HCEC 1CT (cell line): ENCODE measurements at places on chromosomes 11 and 22.

DNA sequence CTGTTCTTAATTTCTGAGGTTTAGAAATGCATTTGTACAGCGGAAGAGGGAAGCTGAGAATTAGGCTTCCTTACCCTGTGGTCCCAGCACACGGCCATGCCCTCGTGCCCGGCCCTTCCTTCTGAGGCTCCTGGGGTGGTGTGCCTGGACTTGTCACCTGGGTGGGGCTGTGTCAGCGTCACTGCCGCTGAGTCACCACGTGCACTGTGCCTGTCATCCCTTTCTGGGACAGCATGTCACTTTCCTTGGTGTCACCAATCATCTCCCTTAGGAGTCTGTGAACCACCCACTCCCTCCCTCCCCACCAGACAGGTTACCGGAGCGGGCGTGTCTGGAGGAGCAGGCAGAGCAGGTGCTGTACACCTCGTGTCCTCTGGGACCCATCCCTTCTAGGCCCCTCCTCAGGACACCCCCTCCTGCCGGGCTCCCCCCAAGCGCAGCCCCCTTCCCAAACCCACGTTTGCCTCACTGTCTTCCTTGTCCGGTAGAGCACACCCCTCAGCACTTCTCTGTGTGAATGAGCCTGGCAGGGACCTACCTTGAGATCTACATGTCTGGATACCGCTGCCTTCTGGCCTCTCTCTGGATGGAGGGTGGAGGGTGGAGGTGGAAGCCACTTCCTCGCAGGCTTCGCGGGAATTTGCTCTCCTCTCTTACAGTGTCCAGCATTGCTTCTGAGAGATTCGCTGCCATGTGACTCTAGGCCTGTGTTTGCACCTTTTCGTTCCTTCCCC, 367.6 kb downstream of the TBC1D22A start:
- DNase-seq, result no peak

DNA sequence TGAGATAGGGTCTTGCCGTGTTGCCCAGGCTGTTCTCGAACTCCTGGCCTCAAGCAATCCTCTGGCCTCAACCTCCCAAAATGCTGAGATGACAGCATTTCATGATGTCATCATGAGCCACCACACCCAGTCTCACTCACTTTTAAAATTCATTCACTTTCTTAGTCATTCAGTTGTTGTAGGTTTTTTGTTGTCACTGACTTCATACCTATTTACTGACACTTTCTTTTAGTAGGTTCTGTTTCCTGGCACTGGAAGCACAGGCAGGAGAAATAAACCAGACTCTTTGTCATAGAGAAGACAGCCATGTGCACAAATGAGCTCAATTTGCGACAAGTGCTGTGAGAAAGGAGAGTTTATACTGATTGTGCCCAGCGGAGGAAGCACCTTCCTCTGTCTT, 10.5 kb downstream of the ART5 start:
- no peak for DNase-seq

- peak; percentile 82 for DNase-seq
These were observed 24.5 kb downstream of the ASCC2 start for GRCh38 chr22:29813563-29813962.

DNA sequence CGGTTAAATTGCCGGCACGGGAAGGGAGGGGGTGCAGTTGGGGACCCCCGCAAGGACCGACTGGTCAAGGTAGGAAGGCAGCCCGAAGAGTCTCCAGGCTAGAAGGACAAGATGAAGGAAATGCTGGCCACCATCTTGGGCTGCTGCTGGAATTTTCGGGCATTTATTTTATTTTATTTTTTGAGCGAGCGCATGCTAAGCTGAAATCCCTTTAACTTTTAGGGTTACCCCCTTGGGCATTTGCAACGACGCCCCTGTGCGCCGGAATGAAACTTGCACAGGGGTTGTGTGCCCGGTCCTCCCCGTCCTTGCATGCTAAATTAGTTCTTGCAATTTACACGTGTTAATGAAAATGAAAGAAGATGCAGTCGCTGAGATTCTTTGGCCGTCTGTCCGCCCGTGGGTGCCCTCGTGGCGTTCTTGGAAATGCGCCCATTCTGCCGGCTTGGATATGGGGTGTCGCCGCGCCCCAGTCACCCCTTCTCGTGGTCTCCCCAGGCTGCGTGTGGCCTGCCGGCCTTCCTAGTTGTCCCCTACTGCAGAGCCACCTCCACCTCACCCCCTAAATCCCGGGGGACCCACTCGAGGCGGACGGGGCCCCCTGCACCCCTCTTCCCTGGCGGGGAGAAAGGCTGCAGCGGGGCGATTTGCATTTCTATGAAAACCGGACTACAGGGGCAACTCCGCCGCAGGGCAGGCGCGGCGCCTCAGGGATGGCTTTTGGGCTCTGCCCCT, 529 bp upstream of the CCND1 start:
- DNase-seq, result peak; percentile 64

GRCh38 chr11:95690100-95690499, 99.5 kb downstream of the FAM76B start:
- no peak for DNase-seq
